ENCODE measurements at places on chromosomes 16 and 17.
A peak's percentile ranks its signal among the peaks of the same experiment; 100 is the strongest.

DNA sequence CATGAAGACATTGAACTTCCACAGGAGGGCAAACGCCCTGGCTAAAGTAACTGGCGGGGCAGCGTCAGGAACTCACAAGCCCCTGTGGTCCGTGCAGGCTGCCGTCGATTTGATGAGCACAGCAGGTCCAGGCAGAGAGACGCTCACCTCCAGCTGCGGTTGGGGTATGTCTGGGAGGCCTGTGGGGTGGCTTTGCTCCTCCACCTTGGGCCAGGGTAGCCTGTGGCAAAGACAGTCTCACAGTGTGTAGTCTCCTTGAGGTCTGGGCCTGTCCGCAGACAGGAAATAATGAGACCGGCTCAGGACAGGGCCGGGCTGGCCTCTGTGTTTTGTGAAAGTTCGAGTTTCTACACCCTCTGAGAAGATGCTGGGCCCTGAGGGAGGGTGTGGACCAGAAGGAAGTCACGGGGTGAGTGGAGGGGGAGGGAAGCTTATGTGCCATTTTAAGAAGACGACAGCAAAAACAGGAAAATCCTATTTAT is 103.3 kb downstream of the METRNL start:
- peak; percentile 34 for DNase-seq

DNA sequence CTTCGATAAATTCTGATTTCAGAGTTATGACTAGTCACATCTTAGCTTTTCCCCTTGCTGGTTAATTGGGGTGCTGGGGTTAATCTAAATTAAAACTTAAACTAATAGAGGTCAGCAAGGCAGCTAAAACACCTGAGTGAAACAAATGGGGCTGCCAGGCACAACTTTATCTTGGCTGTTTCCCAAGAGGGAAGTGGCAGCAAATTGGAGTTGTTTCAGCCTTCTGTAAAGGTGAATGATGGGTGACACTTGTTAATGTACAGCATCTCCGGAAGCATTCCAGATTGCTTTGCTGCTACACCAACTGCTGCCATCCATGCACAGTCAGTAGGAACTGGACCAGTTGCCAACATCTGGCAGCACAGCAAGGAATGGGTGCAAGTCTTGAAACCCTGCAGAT is 43.9 kb downstream of the AATF start:
- DNase-seq: no peak

- DNase-seq: no peak
Observed at GRCh38 chr16:57828272-57829161, 26.2 kb upstream of the KIFC3 start.

DNA sequence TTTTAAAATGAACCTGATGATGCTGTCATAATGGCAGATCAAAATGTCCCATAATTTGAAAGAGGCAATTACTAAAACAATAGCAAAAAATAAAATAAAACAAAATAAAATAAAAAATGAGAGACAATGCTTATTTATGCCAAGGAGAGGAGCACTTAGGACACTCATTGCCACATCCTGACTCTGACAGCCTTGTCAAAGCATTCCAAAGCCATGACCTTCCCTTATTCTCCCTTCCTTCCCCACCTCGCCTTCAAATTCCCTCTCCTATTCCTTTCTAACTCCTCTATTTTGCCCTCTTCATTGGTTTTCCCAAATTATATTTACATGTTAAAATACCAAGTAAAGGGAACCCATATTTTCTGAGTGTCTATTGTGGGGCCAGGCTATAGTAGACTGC is 220.0 kb downstream of the CDH13 start:
- DNase-seq: peak; percentile 24

DNA sequence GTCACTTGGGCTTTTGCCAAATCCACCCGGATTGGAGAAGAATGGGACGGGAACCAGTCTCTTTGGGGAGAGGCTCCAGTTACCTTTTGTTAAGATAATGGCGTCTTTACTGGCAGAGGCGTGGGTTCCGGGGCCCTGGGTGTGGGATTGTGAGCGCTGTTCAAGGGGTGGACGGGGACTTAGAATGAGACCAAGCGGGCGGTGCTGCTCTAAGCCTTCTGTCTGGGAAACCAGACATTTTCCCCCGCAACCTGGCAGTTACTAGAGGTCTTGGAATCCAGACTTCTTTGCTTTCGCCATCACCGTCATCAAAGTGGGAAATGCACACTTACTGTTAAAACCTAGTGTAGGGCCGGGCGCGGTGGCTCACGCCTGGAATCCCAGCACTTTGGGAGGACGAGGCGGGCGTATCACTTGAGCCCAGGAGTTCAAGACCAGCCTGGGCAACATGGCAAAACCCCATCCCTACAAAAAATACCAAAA is 706 bp downstream of the TEN1 start:
- DNase-seq: peak; percentile 91

DNA sequence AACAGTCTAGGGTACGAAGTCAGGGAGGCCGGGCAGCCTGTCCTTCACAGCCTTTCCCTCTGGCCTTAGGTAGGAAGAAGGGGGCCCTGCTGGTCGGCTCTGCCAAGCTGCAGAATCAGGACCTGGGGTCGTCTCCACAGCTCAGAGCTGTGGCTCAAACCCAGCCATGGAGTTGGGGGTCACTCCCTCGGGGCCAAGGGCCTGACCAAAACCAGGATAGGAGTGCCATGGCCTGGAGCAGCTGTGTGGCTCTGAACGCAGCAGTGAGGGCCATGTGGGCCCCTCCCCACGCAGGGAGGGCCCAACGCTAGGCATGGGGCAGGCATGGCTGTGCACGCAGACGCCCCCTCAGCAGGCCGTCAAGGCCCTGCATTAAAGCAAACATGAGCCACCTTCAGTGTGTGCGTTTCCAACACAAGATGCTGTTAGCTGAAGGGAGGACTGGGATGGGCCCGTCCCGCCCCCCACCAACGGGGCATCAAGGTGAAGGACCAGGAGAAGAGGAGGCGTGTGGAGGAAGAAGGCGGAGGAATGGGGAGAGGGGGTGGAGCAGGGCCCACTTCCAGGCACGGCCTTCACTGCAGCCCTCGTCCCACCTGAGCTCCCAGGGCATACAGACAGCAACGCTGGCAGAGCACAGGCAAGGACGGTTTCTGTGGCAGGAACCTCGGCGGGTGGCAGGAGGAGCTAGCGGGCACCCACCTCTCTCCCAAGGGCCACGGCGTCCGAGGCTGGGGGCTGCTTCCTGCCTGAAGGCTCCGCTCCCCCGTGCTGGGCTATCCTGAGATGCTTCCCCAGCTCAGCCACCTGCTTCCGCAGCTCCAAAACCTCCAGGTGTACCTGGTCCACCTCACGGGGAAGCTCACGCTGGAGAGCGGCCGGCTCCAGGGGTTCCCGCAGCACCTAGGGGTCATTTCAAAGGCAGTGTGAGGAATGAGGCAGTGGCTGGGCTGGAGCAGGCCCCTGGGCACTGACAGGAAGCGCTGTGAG is 55.3 kb downstream of the CCDC57 start:
- DNase-seq: no peak

GRCh38 chr16:25079637-25080378 is 31.7 kb upstream of the LCMT1 start:
- DNase-seq: no peak

GRCh38 chr16:24257958-24258357 is 1.8 kb downstream of the CACNG3 start:
- peak; percentile 2 for DNase-seq

GRCh38 chr16:77910021-77910420 is 112.3 kb upstream of the CLEC3A start:
- no peak for DNase-seq
